ENCODE measurements at places on chromosomes 16 and 17. TPM values are rescaled to one million over a fixed set of nuclear protein-coding genes. Genes with fewer than 3 reads are reported as not detected.

DNA sequence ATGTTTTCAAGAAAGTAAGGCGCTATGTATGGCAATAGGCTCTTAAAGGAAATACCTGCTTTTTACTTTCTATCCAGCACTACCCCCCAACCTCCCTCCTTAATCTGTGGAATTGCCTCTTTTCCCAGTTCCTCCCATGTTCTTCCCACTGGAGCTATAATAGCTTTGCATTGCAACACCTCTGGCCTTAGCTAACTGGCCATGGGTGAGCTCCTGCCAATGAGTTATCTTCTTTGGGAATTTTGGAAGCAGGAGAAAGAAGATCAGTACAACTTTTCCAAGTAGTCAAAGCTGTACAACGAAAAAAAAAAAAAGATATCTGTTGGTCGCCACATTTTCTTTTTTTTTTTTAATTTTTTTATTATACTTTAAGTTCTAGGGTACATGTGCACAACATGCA is 398.0 kb downstream of the NPIPA8 start:
- DNase-seq: no peak

Gene ADAMTS18
- total RNA-seq: not detected

- no peak for DNase-seq
These were observed 114.6 kb downstream of the PITPNC1 start for GRCh38 chr17:67491681-67492024.

Gene VKORC1
- 121 TPM for total RNA-seq

- DNase-seq: no peak
These were observed 584 bp upstream of the TNRC6A start for GRCh38 chr16:24728891-24729242.

DNA sequence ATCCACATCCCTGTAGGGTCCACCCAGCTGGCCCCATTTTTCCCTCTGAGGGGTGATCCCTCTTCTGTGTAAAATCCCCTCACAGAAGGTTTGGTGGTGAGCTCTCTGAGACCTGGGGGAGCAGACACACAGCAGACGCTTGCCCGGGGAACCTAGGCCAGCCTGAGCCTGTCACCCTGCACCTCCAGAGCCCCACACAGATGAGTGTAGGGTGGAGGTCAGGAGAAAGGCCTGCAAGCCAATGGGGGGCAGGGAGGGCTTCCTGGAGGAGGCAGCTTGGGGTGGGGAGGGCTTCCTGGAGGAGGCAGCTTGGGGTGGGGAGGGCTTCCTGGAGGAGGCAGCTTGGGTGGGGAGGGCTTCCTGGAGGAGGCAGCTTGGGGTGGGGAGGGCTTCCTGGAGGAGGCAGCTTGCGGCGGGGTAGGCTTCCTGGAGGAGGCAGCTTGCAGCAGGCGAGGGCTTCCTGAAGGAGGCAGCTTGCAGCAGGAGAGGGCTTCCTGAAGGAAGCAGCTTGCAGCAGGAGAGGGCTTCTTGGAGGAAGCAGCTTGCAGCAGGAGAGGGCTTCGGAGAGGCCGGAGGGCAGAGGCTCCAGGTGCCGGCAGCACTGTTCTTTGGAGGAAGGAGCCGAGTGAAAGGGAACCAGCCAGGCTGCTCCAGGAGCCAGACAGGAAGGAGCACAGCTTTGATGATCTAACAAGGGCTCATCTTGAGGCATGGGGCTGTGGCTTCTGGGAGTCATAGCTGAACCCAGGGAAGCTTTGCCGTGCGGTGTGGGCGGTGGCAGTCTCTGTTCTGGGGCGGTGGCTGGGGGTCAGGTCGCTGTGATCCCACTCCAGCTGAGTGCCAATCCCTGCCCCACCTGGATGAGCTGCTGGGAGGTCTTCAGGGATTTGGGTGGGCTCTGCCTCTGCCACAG is 83.7 kb upstream of the ZNF469 start:
- DNase-seq: no peak

Gene SGCA
- 19.0 TPM for total RNA-seq

DNA sequence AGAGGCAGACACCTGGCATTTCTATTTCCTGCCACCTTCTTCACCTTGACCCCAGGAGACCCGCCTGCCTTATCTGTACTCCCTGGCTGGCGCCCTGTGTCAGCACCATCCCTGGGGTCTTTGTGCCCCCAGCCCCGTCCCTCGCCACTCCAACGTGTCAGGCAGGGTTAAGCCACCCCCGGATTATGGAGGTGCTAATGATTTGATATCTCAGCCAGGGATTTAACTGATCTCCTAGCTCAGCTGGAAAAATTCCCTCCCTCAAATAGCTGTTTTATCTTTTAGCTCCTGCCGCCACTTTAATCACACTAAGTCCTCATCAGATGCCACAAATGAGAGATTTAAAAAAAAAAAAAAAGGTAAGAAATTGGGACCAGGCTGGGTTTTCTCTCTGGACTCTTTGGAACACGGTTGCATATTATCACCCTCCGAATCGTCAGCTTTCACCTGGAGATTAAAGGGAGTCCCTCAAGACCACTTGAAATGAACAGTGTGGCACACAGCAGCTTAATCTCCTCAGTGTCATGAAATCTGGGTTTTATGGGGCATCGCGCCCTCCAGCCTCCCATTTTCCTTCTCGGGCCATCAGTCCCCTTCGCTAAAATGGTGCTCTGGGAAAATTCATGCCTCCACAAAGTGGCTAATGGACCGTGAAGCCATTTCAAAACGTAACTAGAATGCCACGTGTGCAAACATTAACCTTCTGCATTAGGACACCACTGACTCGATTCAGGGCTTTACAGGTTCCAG is 26.2 kb upstream of the WFDC1 start:
- no peak for DNase-seq

Gene HEATR9
- not detected for total RNA-seq

DNA sequence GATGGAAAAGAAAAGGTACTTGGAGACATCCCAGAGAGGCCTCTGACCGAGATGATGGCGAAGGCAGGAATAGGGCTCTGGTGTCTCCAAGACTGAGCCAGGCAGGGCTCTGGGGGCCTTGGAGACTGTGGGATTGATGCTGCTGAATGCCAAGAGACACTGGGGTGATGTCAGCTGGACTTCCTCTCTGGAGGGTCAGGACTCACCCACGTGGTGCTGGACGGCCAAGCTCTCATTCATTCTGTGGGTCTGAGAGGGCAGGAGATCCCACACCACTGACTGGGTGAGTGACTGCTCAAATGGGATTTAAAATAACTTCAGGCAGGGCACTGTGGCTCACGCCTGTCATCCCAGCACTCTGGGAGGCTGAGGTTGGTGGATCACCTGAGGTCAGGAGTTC is 64.8 kb downstream of the NT5M start:
- DNase-seq: no peak

- no peak for DNase-seq
These were observed 785.6 kb upstream of the SOX9 start for GRCh38 chr17:71335212-71335611.

Gene RND2
- 10.9 TPM for total RNA-seq

DNA sequence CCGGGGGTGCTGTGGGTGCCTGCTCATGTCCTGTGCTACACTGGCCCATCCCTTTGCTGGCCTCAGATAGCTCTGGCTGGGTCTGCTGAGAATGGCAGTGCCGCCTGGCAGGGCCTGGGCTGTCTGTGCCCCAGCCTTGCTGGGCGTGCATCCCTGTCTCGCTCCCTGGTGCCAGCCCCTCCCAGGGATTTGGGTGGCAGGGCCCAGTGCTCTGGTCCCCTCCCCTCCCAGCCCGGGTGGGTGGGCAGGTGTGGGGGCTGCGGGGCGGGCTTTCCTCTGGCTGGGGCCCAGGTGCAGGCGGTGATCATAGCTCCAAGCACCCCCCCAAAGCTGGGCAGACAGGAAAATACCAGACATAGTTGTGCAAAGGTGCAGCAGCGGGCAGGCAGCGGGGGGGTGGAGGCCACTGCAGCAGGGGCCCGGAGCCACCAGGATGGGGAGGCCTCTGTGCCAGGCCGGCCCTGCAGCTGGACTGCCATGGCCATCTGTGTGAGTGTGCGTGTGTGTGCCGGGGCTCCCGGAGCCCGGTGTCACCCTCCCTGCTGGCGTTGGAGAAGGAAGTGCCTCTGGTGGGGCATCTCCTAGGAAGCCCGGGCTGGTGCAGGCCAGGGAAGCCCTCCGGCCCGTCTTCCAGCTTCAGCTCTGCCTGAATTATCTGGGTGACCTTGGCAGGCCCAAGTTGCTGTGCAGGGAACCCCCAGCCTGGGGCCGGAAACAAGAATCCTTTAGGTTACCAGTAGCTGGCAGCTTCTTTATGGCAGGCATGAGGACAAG is 7.4 kb downstream of the GLIS2 start:
- DNase-seq: peak; percentile 73

Gene NT5C
- total RNA-seq: 104 TPM

DNA sequence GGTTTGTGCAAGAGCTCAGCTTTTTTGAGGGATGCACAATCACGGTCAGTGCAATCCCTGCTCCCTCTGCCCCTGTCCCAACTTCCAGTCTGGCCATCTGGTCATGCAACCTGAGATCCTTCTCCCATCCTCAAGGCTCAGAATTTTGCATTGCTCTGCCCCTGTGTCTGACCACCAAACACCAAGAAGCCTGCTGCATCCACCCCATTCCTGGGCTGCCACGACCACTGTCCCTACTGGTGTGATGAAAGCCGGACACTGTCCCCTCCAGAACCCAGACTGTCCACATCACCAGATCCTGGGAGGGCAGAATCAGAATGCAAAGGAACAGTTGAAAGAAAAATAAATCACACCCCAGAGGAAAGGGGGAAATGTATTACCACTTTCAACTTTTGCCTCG is 231.0 kb downstream of the C16orf78 start:
- no peak for DNase-seq

DNA sequence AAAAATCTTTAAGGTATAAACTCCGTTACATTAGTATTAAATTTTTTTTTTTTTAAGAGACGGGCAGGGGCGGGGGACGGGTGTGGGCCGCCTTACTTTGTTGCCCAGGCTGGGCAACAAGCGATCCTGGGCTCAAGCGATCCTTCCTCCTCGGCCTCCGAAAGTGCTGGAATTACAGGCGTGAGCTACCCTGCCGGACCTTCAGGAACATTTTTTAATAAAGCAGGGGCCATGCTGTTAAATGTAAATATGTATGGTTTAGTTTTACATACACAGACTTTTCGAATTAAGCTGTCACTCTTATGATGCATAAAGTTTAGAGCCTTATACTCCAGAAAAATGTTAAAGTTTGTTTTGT is 2.4 kb downstream of the PPM1D start:
- no peak for DNase-seq

Gene RMI2
- total RNA-seq: 67.3 TPM

GRCh38 chr16:74219706-74220105 is 76.9 kb upstream of the PSMD7 start:
- no peak for DNase-seq

GRCh38 chr17:6843241-6843880 is 11.8 kb upstream of the TEKT1 start:
- peak; percentile 50 for DNase-seq

Gene ZNF18
- 15.9 TPM for total RNA-seq
